Effector CD4-positive, alpha-beta T cell (primary cell): ENCODE measurements at places on chromosomes 3 and 15.
A peak's percentile ranks its signal among the peaks of the same experiment; 100 is the strongest.

GRCh38 chr3:71127052-71127831, 456.3 kb downstream of the FOXP1 start:
- peak; percentile 16 for DNase-seq

DNA sequence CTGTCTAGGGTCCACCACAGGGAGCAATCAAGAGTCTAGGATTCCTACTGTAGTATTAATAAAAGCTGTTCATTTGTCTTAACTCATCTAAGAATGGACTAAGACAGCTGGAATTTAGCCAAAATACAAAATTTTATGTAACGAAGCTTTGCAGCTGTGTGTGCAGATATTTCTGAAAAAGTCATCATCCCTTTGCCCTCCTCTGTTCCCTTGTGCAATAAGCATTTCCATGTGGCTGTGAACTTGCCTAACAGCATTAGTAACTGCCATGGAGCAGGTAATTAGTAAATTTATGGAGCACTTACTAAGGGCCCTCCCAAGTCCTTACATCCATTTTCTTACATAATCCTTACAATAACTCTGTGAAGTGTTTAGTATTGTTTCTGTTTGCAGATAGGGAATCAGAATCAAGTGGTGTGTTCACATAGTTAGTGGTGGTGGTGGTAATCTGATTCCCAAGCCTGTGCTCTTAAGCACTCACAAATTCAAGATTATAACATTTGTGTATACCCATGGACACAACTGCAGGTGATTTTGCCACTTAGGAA, 114.5 kb downstream of the RARB start:
- no peak for DNase-seq

DNA sequence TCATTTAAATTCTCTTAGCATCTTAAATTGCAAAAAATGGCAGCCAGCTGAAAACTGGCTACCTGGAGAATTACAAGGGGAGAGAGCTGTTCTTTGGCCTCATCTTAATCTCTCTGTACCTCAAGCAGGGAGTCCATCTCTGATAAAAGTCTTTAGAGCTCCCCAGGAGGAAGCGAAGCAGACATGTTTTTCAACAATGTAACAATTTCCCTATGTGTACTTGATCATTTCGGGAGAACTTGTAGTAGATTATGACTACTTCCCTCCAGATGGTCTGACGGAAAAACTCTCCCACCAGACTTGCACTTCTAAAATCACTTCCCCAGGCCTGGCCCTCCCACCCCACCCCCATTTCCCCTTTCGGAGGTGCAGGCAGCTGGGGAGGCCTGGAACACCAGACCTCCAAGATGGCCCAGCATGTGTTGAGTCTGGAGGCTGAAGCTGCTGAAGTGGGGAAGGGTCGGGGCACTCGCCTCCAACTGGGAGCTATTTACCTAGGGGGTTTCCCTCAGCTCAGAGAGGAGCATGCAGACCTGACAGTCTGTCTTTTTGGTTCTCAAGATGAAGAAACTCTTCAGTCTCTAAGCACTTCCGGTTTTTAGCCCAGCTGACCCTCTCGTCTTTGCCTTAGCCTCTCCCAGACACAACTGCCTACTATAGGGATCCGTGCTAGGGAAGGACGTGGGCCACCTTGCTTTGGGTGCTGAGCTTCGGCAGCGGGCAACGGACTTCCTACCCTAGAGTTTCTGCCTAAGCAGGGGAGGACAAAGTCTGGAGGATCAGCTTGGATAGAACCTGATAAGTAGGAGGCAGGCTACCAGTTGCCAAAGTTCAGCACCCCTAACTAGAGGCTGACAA, 164.0 kb upstream of the TBL1XR1 start:
- no peak for DNase-seq

- DNase-seq = no peak
These were observed 15.3 kb downstream of the NUP210 start for GRCh38 chr3:13404626-13405452.

DNA sequence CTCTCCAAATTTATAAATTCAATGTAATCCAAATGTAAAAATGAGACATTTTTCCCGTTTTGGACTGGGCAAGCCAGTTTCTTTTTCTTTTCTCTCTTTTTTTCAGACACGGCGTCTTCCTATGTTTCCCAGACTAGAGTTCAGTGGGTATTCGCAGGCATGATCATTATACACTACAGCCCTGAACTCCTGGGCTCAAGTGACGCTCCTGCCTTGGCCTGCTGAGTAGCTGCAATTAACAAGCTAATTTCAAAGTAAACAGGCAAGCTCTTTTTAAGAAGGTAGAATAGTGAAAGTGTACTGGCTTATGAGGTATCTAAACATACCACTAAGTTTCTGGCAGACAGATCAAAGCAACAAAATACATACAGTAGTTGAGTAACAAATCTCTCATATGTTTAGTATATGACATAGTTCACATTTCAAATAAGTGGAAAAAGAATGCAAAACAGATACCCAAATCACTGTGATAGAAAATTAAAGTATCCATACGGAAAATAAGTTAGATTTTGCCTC, 13.5 kb downstream of the HIGD1A start:
- DNase-seq = no peak

DNA sequence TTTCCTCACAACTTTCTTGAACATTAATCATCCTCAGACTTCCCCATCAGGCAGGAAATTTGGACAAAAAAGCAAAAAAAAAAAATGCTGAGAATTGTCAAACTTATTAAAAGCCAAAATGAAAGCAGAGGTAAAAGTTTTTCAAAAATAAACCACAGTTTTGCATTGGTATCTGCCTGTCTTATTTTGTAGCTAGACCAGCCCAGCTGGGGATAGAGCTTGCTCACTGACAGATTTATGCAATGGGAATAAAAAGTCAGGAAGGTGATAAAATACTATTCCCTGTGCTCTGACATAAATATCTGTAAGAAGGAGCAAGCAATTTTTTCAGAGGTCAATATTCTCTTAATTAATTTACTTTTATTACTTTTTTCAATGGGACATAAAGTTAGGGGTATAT, 1006.7 kb upstream of the ALCAM start:
- no peak for DNase-seq

GRCh38 chr3:194383276-194383940, 13.9 kb upstream of the LRRC15 start:
- DNase-seq = no peak

DNA sequence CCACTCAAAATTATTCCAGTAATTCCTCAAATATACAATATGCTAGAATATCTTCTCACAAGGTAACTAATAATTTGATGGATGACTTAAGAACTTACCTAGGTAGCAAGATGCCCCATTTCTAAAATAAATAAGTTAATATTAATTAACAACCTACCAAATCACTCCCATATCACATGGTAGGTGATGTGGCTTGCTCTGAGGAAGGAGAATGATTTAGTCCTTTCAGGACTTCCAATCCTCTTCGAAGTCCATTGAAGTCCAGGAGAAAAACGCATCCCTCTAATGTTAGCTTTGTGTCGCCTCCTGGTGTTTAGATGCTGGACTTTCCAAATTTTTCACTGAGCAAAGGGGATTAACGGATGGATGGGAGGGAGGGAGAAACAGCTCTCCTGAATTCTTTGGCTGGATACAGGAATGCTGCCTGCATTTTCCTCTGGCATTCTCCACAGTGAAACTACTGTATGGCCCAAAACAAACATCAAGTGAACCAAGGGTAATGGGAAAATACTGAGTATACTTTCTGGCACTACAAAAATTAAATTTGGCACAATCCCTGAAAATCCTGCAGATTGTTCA, 58.6 kb downstream of the PRICKLE2 start:
- no peak for DNase-seq

- DNase-seq = no peak
These were observed 37.9 kb downstream of the ACAD9 start for GRCh38 chr3:128917291-128917690.

GRCh38 chr3:79636372-79636771, 131.4 kb downstream of the ROBO1 start:
- DNase-seq = no peak

DNA sequence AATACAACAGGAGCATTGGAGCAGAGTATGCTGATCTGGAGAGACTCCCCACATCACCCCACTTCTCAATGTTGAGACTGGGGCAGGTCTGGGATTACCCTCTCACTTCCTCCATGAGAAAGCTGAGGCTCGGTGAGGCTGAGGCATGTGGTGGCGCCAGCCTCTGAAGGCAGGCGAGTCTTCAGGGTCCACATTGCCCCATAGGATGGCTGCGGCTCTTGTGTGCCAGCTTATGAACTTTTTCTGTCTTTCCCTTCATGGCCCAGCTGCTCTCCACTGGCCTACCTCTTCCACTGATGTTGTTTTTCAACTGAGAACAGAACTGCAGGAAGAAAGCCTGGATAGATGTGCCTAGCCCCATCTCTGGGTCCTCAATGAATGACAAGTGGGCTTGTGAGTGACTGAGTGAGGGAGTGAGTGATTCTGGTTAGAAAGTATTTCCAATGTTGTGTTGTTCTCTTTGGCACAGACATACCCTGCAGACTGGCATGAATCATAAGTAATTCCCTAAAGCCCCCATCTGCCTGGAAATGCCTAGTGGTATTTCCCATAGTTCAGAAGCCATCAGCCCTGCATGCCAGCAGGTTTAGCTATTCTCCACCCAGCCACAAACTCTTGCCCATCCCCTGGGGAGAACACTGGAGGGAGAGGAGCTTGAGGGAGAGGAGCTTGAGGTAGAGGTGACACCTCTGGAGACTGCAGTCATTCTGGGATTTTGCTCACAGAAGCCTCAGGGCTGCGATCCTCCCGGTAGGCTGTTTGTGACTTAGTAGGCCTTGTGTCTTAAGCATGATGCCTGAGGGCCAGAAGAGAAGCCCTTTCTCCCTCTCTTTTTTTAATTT, 56.9 kb downstream of the AMOTL2 start:
- no peak for DNase-seq

DNA sequence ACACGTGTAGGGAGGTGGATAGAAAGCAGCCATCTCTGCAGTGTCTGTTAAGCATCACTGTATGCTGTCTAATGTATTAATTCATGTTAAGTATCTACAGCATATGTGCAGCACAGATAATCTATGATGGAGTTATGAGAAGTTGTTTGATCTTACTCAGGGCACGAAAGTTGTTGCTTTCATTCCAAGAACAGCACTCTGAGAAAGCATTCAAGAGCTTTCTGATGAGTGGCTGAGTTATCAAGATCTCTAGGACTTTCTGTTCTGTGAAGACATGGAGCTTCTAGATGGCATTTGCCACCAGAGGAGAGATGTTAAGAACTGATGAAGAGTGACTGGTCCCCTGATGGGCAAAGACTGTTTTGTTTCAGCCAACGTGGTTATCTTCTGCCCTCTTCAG, 22.6 kb upstream of the TPRG1 start:
- no peak for DNase-seq

DNA sequence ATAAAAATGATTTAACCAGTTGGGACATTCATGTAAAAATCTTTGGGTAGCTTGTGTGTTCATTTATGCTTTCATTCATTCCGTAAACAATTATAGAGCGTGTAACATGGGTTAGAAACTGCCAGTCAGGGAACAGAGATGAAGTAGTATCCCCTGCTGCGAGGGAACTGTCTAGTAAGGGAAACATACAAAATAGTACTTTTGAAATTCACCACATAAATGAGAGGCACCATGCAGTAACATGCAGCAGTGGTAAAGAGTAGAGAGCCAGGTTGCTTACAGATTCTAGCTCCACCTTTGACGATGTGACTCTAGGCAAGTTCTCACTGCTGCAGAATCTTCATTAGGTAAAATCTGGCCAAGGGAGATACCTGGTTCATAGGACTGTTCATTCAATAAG, 938 bp downstream of the DZIP3 start:
- no peak for DNase-seq

GRCh38 chr15:85570336-85570735, 189.9 kb downstream of the AKAP13 start:
- DNase-seq = no peak

DNA sequence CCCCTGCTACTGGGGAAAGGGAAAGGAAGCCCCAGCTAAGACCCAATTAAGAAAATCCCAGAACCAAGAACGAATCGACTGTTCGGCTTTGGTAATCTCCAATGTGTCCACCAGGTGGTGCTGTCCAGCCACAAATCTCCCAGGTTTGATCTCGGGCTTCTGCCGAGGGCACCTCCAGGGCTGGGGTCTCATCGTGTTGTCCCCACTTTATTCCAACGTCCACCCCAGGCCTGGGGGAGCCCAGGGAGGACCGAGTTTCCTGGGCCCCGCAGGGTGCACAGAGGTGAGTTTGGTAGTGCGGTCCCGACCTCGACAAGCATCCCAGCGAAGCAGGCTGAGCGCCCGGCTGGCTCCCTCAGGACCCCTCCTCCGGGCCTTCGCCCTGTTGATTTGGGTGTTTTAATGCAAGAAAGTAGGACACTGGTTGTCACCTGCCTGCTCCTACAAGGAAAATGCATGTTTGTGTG, 185.1 kb downstream of the GOLGA6L6 start:
- peak; percentile 77 for DNase-seq

DNA sequence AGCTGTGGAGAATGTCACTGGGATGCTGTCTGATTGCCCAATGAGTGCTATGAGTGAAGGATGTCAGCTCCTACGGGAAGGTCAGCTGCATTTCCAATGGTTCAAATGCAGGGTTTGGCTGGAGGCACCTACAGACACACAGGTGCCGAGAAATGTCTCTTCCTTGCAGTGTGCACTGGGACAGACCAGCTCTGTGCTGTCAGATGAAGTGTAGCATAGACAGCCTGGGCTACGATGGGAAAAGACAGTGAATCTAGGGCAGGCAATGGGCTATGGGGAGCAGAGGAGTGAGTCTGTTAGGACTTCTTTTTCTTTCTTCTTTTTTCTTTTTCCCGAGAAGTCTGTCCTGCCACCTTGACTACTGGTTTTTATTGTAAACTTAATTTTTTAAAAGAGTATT, 223.1 kb upstream of the EOMES start:
- no peak for DNase-seq

DNA sequence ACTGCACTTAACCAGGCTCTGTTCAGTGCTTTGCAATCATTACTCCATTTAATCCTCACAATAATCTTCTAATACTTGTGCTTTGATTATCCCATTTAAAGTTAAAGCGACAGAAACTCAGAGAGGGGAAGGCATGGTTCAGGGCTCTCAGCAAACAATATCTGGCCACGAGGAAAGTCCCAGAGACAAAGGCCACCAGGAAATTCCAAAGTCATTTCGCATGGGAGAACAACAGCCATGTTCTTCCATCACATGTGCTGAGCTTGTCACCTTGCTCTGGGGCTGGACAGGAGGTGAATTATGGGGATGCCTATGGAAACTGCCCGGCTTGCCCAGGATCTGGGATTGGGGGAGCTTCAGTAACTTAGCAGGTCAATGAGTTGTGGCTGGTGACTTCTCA, 66.2 kb upstream of the HRH1 start:
- DNase-seq = no peak

DNA sequence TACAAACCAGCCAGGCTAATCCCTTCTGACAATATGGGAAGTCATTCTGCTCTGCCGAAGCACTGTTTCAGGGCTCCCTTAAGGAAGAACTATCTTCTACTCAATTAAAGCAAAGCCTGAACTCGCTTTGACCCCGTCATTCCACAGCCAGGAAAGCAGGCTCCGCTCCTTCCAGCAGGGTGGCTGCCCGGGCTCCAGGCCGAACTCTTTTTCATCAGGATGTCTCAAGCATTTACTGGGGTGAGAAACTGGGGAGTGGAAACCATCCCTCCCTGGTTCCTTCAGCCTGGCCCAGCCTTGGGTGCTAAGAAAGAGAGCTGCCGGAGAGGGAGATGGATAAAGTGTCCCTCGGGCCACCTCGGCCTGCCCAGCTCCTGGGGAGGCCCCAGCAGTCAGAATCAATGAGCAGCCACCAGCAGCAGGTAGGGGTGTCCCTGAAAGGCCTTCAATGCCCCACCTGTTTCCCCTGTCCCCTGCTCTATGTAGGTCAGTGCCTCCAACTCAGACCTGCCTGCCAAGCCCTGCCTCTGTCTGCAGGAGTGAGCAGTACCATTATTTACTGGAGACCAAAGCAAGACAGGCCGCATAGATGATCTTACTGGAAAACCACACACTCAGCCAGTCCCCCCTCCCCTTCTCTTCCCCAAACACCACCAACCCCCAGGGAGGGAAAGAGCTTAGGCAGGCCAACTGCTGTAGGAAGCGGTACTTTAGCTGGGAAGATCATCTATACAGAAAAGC, 225.6 kb upstream of the TLE3 start:
- no peak for DNase-seq
